ENCODE measurements at places on chromosomes 1 and 21.
A peak's percentile ranks its signal among the peaks of the same experiment; 100 is the strongest.

GRCh38 chr1:99737016-99737415 lies 29.4 kb downstream of the FRRS1 start:
- peak; percentile 71 for DNase-seq

DNA sequence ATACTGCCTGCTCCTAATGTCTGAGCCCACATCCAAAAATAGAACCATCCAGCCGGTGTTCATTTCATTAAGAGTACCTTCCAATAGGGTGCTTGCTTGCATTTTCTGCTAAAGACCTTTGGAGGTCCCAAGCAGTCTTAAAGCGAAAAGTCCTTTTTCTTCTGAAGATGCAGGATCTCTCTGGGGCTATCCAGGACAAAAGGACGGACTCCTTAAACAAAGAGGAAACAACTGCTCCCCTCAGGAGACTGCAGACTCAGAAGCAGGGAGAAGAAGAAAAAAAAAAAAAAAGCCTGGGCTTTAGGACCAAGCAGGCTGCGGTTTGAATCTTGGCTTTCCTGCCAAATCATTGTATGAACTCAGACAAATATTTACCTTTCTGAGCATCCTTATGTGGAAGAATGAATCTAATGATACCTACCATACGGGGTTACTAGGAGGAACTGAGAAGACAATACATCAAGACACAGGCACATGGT lies 204.0 kb downstream of the PLPP3 start:
- no peak for DNase-seq

DNA sequence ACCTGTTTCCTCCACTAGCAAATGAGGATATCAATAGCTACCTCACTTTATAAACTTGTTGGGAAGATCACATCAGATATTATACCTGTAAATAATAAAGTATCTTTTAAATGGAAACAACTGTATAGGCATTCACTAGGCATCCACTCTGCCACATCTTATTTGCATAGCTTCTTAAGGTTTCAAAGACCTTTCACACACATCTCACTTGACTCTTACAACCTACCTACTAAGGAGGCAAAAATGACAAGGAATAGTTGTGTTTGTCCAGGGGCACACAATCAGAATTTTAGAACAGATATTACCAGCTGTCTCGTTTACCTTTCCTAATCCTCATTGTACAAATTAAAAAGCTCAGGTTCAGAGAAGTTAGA lies 51.5 kb downstream of the VANGL2 start:
- DNase-seq: no peak

DNA sequence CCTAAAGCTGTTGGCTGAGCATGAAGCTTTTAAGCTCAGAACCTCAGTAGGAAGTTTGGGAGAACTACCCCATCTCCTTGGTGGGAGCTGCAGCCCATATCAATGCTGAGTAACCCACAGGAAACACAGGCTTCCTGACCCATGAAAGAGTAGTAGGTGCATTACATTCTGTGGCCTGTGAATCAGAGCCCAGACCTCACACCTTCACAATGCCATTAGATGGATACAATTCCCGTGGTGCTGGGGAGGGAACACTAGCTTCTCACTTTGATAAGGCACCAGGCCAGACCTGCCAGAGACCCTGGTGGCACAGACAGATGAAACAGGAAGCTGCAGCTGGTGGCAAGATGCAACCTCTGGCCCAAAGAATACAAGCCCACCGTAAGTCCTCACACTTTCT lies 308.8 kb downstream of the NPHP4 start:
- no peak for DNase-seq

- no peak for DNase-seq
These were observed 40.9 kb upstream of the SLC6A9 start for GRCh38 chr1:44072204-44072603.

Measured in D341Med (cell line).